Umbilical cord (tissue), 2 donors: ENCODE measurements at places on chromosomes 3 and 15.
A peak's percentile ranks its signal among the peaks of the same experiment; 100 is the strongest.

DNA sequence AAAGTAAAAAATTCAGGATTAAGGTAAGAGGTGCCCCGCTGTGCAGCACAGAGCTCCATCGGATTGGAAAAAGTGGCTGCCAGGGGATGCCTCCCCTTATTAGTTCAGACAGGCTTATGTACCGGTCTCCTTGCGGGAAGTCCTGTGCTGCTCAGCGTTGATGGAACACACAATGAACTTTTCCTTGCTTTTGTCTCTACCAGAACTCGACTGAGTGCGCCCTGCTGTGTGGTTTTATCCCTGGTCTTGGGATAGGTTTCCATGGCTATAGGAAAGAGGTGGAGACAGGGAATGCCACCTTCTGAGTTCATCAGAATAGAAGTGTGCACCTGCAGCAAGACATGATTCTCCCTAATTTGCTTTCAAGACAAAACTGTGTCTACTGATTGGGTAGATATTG, 745.9 kb upstream of the CFAP20DC start:
- DNase-seq = no peak

GRCh38 chr15:96553006-96553405, 222.5 kb downstream of the NR2F2 start:
- no peak for DNase-seq

- peak; percentile 87 for DNase-seq
Measured at GRCh38 chr3:42061713-42062380, 29.3 kb upstream of the TRAK1 start.

- DNase-seq = peak; percentile 51
Measured at GRCh38 chr3:177338697-177339219, 141.5 kb upstream of the TBL1XR1 start.

DNA sequence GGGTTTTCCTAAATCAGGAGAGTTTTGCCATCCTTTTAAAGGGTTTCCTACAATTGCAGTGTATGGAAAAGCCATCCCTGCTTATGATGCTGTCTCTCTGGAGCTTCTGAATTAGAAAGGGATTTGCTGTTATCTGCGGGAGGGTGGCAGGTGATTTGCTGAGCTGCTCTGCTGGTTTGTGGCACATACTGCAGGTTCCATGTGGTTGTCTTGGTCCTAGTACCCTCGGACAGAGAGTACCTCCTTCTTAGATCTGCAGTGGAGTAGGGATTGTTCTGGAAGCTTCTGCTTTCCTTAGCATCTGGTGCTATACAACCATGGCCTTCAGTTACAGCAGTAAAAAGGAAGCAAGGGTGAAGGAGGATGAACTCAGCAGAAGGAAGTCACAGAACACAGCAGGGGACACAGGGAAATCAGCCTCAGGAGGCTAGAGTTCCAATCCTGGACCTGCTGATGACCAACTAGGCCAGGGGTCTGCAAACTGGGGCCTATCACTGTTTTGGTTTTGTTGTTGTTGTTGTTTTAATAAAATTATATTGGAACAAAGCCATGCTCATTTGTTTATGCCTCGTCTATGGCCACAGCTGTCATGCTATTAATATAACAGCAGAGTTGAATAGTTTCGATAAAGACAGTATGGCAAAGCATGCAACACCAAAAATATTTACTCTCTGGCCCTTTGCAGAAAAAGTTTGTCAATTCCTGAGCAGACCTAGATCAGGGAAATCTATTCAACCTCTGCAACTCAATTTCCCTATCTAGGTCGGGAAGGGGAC, 39.5 kb downstream of the STARD5 start:
- no peak for DNase-seq

GRCh38 chr3:49415931-49416601, 3.8 kb downstream of the TCTA start:
- DNase-seq = no peak

DNA sequence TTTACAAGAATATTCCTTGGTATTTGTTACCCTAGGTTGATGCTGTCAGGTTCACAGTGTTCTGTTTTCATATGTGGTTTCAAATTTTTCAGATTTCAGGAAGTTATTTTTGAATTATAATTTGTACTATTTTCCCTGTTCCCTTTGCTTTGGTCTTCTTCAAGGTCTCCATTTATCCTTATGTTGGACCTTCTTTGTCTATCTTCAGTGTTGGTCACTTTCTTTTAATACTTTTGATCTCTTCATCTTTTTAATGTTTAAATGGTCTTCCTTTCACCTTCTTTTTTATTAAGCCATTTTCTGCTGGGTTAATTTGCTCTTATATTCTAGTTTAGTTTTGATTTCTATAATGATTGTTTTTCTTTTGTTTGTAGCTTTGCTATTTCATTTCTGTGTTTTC, 61.3 kb downstream of the KLHL25 start:
- DNase-seq = no peak

DNA sequence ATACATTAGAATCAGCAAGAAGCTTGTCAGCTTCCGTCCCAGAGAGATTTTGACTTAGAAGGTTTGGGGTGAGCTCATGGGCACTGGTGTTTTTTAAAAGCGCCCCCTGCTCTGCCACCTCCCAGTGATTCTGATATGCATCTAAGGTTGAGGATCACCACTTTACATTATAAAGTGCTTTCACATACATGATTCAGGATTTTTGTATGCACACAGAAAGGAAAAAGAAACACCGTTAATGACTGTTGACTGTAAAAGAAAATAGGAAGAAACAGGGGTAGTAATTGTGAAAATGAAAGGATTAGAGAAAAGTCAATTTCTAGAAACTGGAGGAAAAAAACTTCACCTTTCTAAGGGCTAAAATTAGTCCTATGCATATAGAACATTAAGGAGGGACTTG, 104.9 kb upstream of the ZBED2 start:
- DNase-seq = no peak

- peak; percentile 66 for DNase-seq
Measured at GRCh38 chr15:87619161-87619960, 637.2 kb downstream of the NTRK3 start.

DNA sequence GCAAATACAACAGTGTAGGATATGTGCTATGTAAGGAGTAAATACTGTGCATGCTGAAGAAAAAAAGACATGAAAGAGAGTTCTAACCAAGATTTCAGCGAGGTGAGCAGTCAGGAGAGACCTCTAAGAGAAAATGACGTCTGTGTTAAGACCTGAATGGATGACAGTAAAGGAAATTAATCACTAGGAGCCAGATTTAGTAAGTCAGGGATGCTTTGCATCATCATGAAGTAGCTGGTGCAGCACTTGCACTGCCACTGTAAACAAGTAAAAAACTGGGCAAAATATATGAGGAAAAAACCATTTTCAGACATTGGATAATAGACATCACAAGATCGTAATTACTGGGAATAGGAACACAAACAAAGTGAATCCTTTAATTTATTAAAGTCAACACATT, 32.6 kb downstream of the RTP4 start:
- DNase-seq = no peak

GRCh38 chr3:42216931-42217333, 49.1 kb downstream of the CCK start:
- peak; percentile 61 for DNase-seq

- DNase-seq = no peak
Measured at GRCh38 chr3:159356606-159357005, 554.8 kb downstream of the MFSD1 start.

DNA sequence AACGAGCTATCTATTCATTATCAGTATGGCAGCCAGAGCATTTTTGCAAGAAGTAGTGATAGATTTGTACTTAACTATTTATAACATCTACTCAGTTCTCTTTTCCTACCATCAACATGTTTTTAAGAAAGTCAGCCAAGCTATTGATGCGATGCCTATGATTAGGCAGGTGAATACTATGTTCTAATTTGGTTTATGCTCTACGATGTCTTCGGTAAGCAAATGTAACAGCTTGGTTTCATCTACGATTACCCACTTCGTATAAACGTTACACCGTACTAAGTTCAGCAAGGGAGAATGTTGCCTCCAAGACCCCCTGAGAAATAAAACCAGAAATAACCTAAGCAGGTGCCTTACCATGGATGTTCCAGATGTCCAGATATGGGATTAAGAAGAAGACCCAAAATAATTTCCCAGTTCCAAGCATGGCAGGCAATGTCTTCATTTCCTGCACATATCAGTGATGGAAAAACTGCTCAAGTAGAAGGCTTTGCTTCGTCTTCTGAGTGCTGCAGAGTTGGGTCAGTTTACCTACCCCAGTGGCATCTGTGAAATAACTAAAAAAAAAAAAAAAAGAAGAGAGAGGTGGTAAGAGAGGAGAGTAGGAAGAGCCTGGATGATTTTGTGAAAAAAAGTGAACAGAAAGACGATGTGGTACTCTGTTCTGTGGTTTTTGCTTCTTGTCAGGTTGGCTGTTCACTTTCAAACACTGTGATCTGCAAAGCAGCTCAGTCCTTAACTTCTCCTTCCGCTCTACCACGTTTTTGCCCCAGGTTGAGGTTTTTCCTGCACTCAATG, at the start of gene BTLA:
Gene BTLA, minus strand, starts transcription at position 559 of the 798 bp plus-strand sequence. Its CDS starts 114 bp downstream, at position 445.
- no peak for DNase-seq

GRCh38 chr3:194718079-194718478, 32.4 kb downstream of the FAM43A start:
- no peak for DNase-seq

DNA sequence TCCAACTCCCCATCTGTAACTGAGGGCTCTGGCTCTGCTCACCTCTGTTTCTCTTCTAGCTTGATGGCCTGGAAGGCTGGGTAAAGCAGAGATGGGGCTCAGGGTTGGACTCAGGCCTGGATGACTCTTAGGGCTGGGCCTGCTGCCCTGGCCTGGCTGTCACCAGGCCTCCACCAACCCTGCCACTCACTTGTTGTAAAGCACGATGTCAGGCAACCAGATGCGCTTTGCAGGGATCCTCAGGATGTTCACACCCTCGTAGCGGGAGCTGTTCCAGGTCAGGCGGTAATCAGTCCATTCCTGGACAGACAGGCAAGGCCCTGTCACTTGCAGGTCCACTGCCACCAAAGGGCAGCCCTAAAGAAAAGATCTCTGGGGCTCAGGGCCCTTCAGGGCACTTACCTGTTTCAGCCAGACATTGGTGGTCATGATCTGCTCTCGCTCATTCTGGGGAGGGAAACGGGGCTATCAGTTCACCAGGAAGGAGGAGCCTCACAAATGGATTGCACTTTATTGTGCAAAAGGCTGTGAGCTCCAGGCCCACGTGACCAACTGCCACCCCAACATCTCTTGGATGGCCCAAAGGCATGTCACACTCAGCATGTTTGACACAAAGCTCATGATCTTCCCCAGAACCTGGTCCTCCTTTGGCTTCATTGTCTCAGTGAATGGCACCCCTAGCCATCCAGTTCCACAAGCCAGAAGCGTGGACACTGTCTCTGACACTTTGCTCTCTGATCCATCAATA, 9.9 kb downstream of the CHRNB4 start:
- no peak for DNase-seq

DNA sequence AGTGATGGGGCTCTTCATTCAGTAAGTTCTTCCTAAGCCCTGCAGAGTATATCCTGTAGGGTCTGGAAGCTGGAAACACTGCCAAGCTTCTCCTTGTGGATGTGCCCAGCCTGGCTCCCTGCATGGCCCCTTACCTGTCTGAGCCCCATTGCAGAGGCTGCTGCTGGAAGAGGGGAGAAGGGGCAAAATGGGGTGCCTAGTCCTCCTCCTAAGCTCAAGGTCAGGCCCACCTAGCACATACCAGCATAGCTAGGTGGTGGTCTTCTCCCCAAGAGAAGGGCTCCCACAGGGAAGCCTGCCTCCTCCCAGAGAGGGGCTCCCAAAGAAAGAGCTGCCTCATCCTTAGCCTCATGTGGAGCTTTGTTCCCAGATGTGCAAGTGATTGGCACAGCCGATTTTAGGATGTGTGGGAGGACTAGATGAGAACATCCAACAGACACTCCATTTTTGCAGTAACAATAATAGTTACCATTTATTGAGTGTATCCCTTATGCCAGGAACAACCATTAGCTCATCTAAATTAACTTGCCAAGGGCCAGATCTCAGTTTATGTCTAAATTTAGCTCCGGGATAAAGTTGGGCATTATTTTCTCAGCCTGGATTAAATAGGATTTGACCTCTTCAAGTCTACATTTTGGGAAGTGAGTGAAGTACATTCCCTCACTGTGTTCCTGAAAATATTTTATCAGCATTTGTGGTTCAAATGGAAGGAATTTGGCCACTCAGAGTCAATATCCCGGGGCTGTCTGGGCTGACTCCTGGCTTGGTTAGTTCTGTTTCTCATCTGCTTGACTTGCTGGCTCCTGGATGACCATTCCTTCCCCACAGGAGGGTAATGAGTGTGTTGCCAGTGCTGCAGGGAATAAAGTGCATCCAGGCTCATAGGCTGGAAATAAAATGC, 291.1 kb upstream of the ROPN1 start:
- peak; percentile 88 for DNase-seq

- peak; percentile 75 for DNase-seq
Measured at GRCh38 chr3:12884186-12884680, 42.9 kb upstream of the RPL32 start.

GRCh38 chr3:112681822-112682325, 40.9 kb upstream of the CCDC80 start:
- no peak for DNase-seq

- DNase-seq = no peak
Measured at GRCh38 chr15:40010686-40011085, 28.3 kb downstream of the SRP14 start.

DNA sequence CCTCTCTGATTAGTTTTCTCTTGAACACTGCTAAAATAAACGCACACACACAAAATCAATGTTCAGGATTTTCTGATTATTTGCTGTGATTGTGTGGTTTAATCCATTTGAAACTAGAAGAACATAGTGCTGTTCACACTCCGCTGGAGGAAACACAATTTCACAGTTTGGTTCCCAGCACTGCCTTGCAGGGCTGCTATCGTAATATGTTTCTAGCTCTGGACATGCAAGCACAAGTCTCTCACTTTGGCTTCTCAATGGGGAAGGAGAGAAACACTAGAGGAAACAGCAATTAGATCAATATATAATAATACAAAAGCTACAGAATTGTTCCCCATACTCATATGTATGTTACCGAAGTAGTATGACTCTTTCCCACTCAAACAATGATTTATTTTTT, 299.5 kb downstream of the NSUN3 start:
- DNase-seq = no peak

GRCh38 chr3:106333911-106334618, 465.3 kb upstream of the CBLB start:
- no peak for DNase-seq

DNA sequence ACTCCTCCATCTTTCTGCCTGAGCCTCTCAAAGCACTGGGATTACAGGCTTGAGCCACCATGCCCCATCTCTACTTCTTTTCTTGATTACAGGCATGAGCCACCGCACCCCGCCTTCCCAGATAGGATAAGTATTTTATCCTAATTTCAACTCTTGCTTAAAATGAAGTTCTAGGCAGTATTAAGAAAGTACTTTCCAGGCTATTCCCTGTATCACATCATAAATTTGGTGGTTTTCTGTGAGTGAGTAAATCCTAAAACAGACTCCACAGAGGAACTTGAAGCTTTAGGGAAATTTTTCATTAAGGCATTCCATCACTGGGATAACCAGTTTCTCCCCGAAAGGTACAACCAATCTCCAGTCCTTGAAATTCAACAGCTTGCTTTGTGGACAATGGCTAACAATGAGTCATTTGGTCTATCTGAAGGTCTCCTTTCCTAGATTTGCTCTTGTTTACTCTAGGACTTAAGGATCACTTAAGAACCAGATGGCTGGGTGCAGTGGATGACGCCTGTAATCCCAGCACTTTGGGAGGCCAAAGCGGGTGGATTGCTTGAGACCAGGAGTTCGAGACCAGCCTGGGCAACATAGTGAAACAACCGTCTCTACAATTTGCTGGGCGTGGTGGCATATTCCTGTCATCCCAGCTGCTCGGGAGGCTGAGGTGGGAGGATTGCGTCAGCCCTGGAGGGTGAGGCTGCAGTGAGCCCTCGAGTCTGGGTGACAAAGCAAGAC, 49.7 kb upstream of the SKIL start:
- peak; percentile 94 for DNase-seq
